Activated CD4-positive, alpha-beta T cell treated with anti-CD3 and anti-CD28 coated beads for 1 hour (primary cell): ENCODE measurements at places on chromosomes 13 and 19.

- DNase-seq, result no peak
Measured at GRCh38 chr19:41936416-41936850, 8.2 kb upstream of the ERFL start.

DNA sequence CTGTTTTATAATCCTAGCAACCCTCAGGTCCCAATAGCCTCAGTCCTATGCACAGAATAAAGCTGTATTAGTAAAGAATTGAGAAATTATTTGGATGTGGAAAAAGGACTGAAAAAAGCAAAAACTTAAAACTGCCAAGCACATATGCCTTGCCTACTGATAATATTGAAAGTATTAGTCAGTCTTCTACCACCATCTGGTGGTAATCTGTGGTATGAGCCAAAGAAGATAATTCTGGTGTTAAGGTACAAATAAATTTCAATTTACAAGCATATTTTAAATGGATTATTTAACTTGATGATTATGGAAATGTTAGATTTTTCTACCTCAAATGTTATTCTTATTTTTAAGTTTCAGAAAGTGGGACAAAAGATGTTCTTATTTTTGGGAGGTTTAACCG lies 460.3 kb upstream of the KLHL1 start:
- DNase-seq, result no peak

DNA sequence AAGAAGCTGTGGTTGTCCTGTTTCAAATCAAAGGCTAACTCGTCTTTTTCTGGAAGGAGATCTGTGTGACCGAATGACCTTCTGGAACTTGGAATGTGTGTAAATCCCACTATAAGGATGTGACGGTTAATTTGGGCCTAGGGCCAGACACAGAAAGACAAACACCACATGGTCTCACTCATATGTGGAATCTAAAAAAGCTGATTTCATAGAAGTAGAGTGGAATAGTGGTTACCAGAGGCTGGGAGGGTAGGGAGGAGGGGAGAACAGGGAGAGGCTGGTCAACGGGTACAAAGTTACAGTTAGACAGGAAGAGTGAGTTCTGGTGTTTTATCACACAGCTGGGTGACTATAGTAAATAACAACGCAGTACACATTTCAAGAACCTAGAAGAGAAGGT lies 39.3 kb upstream of the RGCC start:
- DNase-seq, result no peak

GRCh38 chr19:42170715-42171114 lies 38.5 kb upstream of the POU2F2 start:
- DNase-seq, result no peak

DNA sequence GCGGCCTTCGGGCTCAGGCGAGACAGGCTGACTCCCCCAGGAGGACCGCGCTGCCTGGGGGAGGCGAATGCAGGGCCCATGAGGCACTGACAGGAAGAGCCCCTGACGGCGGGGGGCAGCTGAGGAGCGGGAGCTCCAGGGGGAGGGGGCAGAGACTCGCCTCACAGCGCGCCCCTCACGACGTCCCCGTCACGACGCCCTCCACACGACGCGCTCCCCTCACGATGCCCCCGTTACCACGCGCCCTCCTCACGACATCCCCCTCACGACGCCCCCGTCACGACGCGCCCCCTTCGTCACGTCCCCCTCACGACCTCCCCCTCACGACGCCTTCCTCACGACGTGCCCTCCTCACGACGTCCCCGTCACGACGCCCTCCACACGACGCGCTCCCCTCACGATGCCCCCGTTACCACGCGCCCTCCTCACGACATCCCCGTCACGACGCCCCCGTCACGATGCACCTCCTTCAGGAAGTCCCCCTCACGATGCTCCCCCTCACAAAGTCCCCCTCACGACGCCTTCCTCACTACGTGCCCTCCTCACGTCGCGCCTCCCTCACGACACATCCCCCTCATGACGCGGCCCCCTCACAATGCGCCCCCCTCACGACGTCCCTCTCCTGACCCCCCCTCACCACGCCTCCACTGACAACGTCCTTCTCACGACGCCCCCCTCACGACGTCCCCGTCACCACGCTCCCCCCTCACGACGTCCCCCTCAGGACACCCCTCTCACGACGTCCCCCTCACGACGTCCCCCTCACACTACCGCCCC lies 99.6 kb downstream of the ING1 start:
- DNase-seq, result no peak

DNA sequence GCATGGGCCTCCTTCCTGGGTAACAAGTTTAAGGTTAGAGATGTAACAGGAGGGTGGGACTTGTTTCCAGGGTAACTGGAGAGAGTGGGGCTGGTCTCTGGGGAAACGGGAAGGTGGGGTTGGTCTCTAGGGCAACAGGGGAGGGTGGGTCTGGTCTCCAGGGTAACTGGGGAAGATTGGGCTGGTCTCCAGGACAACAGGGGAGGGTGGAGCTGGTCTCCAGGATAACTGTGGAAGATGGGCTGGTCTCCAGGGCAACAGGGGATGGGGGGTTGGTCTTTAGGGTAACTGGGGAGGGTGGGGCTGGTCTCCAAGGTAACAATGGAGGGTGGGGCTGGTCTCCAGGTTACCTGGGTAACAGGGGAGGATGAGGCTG lies 36.5 kb downstream of the SPTBN4 start:
- no peak for DNase-seq

DNA sequence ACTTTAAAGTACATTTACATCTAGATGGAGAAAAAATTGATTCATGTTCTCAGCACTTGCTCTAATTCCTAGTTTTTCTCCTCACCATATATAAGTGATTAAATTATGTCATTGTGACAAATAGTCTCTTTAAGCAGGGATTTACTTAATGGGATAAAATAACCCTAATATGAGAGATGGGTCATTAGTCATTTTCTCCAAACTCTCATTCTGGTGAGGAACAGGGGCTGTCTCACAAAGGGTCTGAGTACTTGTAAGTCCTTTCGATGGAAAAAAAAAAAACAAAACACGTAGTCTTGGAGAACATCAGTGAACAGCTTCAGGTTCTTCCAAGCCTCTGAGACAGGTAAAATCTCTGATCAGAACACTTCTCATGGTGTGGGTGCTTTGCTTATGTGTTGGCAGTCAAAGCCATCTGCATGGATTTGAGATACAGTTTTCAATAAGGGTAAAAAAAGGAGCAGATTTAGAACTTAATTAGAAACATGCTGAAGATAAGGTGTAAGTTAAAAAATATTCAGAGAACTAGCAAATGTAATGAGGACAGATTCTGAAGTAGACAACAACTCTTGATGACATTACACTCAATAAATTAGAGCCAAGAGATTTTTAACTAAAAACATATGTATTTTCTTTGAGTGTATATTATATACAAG lies 1668.9 kb upstream of the MIR17HG start:
- no peak for DNase-seq

DNA sequence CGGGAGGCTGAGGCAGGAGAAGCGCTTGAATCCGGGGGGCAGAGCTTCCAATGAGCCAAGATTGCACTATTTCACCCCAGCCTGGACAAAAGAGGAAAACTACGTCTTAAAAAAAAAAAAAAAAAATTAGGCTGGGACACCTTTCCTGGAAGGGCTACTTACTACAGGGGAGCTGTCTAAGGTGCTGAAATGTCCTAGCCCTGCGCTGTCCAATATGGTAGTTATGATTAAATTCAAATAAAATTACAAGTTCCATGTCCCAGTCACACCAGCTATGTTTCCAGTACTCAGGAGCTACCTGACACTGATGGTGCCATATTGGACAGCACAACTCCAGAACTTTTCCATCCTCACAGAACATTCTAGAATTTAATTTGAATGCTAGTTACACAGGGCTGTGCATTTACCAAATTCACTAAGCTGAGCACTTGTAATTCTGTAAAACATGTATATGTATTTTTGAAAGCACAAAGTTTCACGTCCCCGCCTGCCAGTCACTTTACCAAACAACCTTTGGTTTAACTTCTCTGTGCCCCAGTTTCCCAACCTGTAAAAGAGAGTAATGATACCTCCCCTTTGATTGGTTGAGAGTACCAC lies 9.2 kb upstream of the ZSCAN22 start:
- no peak for DNase-seq

- DNase-seq, result no peak
Measured at GRCh38 chr19:44648631-44649251, 5.0 kb downstream of the PVR start.

DNA sequence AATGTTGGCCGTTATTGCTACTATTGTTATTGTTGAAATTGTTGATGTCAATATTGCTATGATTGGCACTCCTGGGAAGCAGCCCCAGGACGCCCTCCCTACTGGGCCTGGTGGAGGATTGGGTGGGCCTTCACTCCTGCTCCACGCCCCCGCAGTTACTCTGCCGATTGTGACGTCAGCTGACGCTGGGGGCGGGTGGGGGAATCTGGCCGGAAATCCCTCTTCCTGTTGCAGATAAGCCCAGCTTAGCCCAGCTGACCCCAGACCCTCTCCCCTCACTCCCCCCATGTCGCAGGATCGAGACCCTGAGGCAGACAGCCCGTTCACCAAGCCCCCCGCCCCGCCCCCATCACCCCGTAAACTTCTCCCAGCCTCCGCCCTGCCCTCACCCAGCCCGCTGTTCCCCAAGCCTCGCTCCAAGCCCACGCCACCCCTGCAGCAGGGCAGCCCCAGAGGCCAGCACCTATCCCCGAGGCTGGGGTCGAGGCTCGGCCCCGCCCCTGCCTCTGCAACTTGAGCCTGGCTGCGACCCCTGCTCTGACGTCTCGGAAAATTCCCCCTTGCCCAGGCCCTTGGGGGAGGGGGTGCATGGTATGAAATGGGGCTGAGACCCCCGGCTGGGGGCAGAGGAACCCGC lies at the start of gene ETV2:
Gene ETV2, plus strand, starts transcription at position 231 of the 637 bp plus-strand sequence. CDS start 716 bp downstream, outside the sequence.
- no peak for DNase-seq

DNA sequence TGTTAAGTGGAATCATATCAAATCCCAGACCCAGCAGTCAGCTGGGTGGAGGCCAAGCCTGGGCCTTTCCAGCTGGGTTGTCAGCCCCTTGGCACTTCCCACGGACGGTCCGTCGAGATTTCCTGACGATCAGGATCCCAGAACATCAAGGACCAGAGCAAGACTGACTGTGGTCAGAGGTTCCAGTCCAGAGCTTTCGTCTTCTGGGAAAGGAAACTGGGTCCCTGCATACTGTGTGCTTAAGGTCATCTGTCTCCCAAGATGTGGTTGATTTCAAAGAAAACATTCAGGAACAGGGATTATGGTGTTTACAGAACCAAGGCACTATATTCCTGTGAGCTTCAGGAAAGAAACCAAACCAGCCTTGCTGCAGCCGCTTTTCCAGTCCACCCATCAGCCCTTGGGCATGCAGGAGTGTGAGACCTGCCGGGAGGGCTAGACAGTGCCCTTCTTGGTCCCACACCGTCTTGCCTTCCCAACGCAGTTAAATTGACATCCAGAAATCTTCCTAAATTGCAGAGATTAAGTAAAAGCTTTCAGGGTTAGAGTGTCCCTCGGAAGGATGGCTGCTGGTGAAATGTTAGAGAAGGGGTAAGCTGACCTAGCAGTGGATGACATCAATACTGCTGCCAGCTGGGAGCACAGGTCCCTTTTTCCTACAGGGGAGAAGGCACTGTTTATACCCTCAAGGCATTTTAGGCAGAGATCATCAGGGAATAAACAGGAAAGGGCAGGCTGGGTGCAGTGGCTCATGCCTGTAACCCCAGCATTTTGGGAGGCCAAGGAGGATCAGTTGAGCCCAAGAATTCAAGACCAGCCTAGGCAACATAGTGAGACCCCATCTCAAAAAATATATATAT lies 5.0 kb upstream of the C19orf33 start:
- DNase-seq, result no peak

- DNase-seq, result no peak
Measured at GRCh38 chr13:44011036-44011435, 131.3 kb downstream of the LACC1 start.

DNA sequence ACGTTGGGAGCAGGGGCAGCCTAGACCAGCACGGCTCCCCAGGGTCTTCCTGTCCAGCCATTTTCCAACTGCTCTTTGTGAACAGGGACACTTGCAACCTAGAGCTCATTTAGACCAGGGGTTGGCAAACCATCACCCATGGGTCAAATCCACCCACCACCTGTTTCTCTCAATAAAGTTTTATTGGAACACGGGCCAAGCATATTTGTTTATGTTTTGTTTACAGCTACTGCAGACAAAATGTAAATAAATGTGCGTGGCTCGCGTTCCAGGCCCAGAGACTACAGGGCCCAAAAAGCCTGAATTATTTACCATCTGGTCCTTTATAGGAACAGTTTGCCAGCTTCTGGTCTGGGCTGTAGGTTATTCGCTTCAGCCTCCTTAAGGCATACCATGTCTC lies 13.3 kb upstream of the EMC10 start:
- DNase-seq, result no peak

- no peak for DNase-seq
Measured at GRCh38 chr13:84616864-84617263, 734.6 kb upstream of the SLITRK1 start.

DNA sequence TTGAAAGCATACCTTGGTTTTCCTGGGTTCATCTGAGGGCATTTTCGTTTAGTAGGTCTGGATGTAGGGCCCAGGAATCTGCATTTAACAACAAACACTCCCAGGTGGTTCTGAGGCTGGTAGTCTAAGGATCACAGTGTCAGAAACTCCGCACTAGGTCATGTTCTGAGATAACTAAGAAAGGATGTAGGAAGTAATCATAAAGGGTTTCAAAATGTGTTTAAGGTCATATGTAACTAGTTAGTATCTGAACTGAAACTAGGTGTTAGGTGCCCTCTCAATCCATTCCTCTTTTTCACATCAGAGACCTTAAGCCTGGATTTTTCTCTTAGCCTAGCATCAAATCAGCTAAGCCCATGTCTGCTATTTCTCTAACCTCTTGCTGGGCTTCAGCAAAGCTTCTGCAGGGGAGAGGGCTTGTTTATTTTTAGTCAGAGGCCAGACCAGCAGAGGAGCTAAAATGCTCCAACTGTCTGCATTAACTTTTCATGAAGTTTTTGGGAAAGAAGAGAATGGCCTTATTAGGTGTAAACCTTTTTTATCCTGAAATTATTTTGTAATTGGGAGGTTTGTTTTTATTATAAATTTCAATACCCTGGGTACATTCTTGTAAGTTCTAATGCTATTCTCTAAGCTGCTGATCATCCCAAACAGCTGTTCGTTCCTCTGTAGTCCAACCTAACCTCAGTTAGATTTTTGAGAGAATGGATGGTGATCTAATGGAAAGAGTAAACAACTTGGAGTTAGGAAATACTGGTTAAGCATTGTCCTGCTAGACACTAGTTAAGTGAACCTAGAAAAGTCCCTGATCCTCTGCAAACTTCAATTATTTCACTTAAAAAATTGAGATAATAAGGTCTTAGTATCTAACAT lies 262.8 kb upstream of the RFC3 start:
- DNase-seq, result no peak

- DNase-seq, result no peak
Measured at GRCh38 chr13:39688699-39689405, 33.4 kb downstream of the COG6 start.

- DNase-seq, result no peak
Measured at GRCh38 chr13:28743020-28743419, 24.2 kb upstream of the SLC46A3 start.

GRCh38 chr13:19726611-19727010 lies 56.1 kb downstream of the PSPC1 start:
- no peak for DNase-seq

GRCh38 chr19:17332360-17332676 lies 2.3 kb downstream of the ANO8 start:
- DNase-seq, result no peak

DNA sequence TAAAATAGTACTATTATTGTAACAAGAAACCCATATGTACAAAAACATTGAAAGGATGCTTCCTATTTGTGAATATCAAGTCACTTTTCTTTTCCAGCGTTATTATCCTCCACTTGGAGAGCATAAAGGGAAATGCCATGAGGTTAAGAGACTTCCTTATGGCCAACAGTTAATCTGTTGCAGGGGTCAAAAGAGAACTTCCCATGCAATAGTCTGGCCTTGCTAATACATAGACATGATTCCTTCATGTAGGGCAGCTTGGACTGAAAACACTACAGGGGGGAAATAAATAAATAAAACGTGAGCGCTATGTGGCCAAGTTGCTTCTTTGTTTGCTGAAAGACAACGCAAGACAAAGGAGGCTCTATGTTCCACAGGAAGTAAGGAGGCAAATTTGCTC lies 269.1 kb upstream of the EDNRB start:
- DNase-seq, result no peak
